ENCODE measurements at places on chromosomes 12 and 14. TPM values are rescaled to one million over a fixed set of nuclear protein-coding genes. Genes with fewer than 3 reads are reported as not detected.

- no peak for DNase-seq
Measured at GRCh38 chr14:72921396-72921795, 4.9 kb upstream of the DCAF4 start.

DNA sequence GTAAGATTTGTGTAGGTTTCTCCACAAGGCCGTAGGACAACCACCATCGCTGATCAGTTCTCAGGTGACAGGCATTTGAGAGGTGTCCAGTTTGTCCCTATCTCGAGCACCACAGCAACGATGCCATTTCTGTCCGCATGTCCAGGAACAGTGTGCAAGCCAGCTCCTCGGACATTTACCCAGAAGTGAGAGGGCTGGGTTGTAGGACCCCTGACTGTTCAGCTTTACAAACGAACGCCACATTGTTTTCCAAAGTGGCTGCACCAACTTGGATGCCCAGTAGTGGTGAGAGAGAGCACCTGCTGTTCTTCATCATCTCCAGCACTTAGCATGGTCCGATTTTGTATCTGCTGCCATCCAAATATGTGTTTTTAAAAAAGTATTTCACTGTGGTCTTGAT, 38.6 kb downstream of the CYP46A1 start:
- no peak for DNase-seq

- no peak for DNase-seq
Measured at GRCh38 chr12:24814379-24815113, 134.4 kb downstream of the BCAT1 start.

DNA sequence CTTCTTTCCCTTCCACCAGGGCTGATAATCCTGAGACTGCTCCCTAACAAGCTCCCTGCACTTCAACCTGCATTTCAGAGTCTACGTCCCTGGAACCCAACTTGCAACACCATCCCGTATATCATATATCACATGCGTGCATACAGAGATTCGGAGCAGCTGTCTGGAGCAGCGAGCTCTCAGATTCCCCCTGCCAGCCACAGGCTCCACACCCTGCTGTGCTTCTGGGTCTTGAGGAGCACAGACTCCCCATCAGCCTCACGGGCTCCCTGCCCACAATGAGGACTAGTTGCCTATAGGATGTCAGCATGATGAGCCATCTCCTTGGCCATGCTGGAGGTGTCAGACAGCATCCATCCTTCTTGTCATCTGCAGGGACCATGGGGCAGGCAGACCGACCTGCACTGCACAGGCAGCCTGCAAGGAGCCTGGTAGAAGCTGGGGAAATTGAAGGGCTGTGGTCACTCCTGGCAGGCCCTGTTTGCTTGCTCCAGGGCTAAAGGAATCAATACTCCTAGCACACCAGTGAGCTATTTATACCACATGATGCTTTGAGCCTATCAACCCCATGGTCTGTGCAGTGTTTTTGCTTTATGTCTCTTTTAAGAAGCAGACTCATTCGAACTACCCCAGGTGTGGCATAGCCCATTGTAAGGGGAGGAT, 19.6 kb upstream of the HDAC7 start:
- DNase-seq = no peak

Gene OR4E2
- total RNA-seq = not detected

Gene FAM181A
- not detected for total RNA-seq

Gene KICS2
- total RNA-seq = 5.3 TPM

Gene AGAP2
- total RNA-seq = 0.14 TPM

Gene ZNF891
- total RNA-seq = 0.72 TPM
